ENCODE measurements at places on chromosomes 2 and 18.

DNA sequence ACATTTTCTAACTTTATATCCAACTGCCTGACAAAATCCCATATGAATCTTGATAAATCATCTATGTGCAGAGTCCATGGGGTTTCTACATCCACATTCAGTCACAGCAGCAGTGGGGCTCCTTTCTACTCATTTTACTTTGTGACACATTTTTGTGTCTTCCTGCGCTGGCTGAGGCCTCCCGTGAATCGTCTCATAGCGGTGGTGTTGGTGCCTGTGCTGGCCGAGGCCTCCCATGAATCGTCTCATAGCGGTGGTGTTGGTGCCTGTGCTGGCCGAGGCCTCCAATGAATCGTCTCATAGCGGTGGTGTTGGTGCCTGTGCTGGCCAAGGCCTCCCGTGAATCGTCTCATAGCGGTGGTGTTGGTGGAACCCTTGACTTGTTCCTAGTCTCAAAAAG lies 17.0 kb downstream of the SNED1 start:
- DNase-seq: no peak

DNA sequence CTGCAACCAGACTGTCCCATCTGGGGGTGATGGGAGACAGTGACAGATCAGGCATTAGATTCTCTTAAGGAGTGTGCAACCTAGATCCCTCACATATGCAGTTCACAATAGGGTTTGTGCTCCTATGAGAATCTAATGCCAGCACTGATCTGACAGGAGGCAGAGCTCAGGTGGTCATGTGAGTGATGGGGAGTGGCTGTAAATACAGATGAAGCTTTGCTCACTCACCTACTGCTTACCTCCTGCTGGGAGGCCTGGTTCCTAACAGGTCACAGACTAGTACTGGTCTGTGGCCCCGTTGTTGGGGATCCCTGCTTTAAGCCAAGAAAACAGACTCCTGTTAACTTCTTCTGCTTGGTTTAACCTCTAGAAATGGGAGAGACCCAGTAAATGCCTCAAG lies 3.2 kb downstream of the CYP27A1 start:
- DNase-seq: no peak

DNA sequence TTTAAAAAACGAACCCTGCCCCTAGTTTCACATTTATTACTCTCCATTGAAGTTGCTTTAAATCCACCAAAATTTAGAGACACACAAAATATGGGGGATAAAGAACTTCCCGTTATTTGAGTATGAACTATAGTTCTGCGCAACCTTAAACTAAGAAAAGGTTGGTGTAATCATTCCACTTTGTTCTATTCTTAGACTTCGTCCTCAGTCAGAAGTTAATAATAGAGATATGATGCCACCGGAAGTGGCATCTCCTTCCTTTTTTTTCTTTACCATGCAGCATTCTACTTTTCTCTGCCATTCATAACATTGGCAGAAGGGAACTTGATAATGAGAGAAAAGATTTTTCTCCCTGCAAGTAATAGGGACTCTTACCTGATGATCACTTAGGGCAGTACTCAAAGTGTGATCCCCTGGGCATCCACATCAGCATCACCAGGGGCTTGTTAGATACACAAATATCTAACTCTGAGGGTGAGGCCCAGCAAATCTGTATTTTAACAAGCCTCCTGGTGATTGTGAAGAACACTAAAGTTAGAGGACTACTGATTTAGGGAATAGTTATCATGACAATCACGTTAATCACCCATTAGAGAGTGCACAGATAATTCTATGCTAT lies 147.7 kb upstream of the DTNA start:
- no peak for DNase-seq

DNA sequence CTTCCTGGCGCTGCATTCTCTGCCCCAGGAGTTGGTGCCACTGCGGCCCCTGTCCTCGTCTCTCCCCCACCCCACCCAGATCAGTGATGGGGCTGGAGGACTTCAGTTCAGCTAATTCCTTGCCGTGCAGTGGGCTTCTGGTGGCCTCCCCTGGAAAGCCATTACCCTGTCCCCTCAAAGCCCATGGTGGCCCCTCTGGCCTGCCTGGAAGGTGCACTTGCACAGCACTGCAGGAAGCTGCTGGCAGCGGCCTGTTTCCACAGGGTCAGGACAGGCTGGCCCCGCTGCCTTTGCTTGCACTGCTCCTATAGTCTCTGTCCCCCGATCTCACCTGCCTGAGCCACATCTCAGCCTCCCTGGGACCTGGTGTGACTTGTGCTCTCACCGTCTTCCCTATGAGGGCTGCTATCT lies 105.1 kb downstream of the USP40 start:
- no peak for DNase-seq

DNA sequence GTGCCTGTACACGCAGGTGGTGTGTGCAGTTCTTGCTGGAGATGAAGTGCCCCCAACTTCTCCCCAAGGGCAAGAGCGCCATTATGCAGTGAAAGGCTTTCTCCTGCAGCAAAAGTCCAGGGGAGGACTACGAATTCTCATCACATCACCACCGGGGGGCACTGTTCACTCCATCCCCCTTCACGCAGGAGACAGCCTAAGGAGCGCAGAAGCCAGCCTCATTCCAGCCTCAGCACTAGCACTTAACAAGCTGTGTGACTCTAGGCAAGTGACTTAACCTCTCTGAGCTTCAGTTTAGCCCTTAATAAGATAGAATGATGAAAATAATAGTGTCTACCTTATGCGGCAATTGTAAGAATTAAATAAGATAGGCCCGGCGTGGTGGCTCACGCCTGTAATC lies 32.3 kb downstream of the DNMT3A start:
- peak; percentile 57 for DNase-seq

DNA sequence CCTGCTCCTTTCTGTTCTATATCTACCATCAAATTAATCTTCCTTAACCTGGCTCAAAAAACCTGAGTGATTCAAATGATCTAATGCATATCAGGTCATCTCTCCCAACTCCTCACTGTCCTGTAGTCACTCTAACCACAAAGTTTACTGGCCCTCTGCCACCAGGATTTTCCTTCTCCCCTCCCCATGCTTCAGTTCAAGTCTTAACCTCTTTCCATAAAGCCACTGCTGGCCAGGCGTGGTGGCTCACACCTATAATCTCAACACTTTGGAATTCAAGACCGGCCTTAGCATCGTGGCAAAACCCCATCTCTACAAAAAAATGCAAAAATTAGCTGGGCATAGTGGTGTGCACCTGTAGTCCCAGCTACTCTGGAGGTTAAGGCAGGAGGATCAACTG lies 7.5 kb upstream of the SP3 start:
- DNase-seq: no peak

- no peak for DNase-seq
Observed at GRCh38 chr18:12928641-12929040, 19.2 kb upstream of the SEH1L start.

DNA sequence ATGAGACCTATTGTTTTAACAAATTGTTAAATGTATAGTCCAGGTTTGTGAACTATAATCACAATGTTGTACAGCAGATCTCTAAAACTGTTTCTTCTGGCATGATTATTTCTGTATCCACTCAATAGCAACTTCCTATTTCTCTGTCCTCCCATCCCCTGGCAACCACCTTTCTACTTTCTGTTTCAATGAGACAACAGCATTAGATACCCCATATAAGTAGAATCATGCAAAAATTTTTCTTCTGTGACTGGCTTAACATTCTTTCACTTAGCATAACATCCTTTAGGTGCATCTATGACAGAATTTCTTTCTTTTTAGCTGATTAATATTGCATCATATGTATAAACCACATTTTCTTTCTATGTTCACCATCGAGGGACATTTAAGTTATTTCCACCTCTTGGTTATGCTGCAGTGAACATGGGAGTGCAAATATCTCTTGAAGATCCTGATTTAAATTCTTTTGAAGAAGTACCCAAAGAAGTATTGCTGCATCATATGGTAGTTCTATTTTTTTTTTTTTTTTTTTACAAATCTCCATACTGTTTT lies 713.5 kb downstream of the LRP1B start:
- no peak for DNase-seq

DNA sequence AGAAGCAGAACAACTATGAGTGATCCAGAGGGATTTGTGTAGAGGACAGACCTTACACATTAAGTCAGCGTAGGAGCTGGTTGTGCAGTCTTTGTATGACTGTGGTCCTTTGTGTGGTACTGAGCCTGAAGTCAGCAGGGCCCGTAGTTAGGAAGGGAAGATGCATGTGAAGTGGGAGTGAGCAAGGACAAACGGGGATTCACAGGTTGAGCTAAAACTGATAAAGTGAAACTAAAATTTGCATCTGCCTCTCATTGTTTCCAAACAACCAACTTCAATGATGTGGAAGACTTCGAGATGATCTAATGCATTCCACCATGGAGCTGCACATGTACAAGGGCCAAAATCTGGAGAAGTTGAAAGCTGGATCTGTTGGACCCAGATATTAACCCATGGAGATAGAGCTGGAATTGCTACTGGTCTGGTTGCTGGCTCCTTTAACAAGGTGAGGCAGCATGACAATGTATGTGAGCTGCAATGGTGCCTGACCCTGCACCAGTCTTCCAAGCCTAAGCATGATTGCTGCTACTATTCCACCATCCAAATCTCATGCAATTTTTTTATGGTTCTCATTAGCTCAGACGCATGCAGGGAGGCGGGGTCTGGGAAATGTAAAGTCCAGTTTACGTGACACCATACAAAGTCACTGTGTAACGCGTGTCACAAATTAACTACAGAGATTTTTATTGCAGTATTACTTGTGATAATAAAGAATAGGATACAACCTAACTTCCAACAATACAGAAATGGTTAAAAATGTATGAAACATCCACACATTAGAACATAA lies 12.1 kb upstream of the CYBRD1 start:
- no peak for DNase-seq
